ENCODE measurements at places on chromosomes 5 and 9.

DNA sequence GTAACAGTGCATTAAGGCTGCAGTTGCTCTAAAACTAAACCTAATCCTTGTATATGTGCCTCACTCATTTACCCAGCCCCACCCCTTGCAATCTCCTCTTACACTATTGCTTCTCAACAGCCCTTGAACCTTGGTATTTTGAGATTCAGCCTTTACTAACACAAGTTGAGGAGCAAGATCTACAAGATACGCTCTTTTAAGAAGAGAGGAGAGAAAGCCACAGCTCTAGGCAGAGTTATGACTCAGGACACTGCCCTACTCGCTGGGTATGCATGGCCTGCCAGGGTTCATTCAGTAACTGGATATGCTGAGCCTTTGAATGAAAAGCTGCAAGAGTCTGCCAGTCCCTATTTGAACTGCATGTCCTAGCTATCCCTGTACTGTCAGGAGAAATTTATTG is 219.5 kb downstream of the PCSK5 start:
- DNase-seq: no peak

- DNase-seq: no peak
Observed at GRCh38 chr5:37971483-37972024, 131.7 kb upstream of the GDNF start.

DNA sequence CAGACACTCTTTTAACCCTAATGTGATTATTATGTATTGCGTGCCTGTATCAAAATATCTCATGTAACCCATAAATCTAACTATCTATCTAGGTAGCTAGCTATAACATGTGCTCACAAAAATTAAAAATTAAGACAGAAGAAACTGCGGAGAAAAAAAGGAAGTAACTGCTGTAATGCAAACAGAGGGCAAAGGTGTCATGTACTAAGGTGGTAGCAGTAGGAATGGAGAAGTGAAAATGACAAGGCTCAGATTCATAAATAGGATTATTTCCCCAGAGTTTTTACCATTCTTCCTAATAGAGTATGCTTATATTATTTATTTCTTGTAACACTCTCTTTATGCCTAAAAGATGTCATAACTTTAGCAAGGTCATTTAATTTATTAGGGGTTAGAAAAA is 1527.5 kb upstream of the C9orf72 start:
- DNase-seq: no peak

DNA sequence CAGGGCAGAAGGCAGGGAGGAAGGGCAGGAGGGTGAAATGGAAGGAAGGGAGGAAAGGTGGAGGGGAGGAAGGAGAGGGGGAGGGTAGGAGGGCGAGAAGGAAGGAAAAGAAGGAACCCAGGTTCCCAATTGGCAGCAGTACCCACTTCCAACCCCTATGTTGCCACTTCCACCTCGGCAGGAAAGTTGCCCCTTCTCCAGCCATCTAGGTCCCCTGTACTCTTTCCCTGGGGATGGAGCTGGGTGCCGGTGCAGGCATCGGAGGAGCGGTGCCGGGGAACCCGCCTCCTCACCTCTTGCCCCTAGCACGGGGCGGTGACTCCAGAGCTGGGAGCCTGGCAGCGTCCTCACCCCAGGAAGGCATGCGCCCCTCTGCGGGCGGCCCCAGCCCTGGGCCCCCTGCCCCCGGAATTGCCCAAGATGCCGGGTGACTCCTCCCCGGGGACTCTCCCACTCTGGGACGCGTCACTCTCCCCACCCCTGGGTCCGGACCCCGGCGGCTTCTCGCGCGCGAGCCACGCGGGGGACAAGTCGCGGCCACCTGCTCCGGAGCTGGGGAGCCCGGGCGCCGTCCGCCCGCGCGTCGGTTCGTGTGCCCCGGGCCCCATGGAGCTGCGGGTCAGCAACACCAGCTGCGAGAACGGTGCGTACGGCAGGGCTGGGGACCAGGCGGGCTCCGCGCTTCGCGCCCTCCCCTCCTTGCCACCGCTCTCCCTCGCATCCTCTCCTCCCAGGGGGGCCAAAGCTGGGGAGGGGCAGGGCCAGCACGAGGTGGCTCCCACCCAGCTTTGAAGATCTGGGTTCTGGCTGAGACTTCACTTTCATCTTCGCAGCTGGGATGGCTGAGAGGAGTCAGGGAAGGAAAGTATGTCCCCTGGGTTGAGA is at the start of gene NIPAL4:
Gene NIPAL4 (plus strand): TSS at position 499 of the 885 bp plus-strand sequence. CDS start 108 bp downstream, at position 607.
- peak; percentile 29 for DNase-seq

- DNase-seq: no peak
Observed at GRCh38 chr5:51556833-51557232, 173.6 kb downstream of the ISL1 start.

GRCh38 chr5:170056561-170057267 is 49.0 kb upstream of the FOXI1 start:
- DNase-seq: no peak

GRCh38 chr5:53041740-53042139 is 52.6 kb downstream of the ITGA2 start:
- DNase-seq: no peak

DNA sequence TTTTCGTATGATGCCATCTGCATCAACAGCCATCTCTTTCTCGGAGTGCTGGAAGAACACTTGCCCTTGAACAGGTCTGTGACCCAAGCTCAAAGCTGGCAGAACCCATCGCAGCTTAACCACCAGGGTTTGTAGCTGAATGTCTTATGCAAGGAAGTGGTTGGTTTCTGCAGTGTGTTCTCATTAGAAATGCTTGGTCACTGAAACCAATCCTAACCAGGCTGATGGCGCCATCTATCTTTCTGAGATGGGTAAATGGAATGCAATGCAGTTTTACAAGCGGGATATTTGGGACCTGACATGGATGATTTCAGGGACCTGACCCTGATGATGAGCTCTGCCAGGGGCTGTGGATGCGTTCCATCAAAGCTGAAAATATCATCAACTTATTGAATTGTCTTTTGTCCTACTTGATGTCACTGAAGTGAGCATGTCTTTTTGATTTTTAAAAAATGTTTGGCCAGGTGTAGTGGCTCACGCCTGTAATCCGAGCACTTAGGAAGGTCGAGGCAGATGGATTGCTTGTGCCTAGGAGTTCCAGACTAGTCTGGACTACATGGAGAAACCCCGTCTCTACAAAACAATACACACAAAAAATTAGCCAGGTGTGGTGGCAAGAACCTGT is 28.7 kb downstream of the DMRT3 start:
- peak; percentile 9 for DNase-seq

DNA sequence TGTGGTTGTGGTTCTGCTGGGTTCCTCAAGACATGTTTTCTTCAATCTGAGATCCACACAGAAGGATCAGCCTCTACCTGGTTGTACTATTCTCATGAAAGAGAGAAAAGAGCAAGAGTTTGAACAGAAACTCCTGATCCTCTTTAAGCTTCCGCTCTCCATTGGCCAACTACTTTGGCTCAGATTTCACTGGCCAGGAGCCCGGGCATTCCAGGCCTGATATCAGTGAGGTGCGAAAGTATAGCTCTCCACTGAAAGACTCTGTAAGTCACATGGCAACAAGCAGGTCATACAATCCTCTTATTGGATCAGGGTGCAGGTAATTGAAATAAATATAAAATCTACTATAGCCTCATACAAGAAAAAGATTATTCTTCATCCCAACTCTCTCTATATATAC is 920.5 kb downstream of the TLE4 start:
- no peak for DNase-seq

- DNase-seq: no peak
Observed at GRCh38 chr5:33048315-33048714, 337.2 kb downstream of the NPR3 start.

GRCh38 chr5:106171708-106172107 is 1499.0 kb downstream of the EFNA5 start:
- no peak for DNase-seq

DNA sequence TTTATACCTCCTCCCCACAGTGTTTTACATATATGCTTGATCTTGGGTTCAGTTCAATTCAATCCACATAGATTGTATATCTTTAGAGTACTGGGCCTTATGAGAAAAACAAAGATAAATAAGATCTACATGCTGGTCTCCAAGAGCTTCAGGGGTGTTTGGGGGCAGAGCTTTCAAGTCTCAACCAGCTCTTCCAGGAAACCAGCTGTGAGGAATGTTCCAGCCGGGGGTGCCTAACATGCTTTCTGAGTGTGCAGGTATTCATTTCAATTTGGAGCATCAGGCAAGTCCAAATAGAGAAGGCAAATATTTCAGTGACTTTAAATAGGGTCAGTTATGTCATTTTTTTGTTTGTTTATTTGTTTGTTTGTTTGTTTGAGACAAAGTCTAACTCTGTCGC is 5.7 kb upstream of the RAPGEF1 start:
- no peak for DNase-seq

DNA sequence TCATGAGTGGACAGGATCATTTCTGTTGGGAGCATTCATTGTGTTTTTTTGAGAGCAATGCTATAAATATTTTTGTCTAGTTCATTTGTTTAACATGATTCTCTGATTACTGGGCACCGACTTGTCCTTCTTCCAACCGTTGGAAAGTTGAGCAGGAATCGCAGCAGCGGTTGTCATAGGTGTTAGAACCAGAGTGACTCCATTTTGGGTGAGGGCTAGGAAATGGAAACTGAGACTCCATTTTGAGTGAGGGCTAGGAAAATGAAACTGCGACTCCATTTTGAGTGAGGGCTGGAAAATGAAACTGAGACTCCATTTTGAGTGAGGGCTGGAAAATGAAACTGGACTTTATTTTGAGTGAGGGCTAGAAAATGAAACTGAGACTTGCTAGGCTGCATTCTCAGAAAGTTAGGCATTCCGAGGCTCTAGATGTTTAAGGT is 100.6 kb downstream of the ICE1 start:
- DNase-seq: no peak

DNA sequence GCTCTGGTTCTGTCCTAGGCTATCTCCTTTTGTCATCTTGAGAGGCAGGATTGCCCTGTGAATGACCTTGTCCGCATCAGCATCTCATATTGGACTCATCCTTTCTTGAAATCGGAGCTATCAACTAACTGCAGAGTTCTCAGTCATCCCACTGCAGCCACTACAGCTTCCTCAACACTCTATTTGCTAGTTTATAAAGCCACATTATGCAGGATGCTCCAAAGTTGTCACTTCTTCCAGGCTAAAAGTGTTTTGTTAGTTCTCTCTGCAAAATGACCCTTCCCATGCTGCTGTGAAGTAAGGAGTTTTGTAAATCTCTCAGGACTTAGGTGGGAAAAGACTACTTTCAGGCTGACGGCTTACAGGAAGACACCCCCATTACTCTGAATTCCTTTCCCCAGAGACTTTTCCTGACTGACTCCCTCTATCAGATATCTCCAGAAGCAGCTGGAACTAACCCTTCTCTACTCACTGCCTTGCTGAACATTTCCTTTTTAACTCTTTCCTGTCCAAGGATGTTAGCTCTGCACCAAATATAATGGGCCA is 257.6 kb downstream of the NFIB start:
- no peak for DNase-seq

DNA sequence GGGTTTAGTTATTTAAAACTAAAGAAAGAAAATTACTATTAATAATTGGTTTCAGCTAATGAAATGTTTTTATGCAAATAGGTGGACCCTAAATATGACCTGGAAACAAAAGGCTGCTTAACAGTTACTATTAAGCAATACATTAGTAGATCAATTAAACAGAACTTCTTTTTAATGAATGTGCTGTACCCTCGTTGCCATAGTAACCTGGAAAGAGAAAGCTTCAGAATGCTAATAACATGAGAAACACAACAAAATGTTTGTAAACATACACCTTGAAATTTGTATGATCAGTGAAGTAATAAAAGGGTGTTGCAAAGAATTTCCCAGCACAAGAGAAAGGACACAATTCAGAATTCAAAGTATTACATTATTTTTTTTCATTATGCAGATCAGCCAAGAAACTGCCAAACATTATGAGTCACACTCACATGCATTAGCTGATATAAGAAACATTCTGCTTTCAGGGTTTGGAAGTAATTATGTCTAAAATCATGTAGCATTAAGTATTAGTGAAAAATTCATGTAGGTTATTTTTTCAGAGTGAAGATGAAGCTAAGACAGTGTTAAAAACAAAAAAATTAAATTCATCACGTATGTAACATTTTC is 348.3 kb downstream of the ISL1 start:
- no peak for DNase-seq

GRCh38 chr5:36360307-36360706 is 58.6 kb upstream of the RANBP3L start:
- no peak for DNase-seq

GRCh38 chr9:91603932-91604331 is 180.3 kb upstream of the NFIL3 start:
- no peak for DNase-seq

DNA sequence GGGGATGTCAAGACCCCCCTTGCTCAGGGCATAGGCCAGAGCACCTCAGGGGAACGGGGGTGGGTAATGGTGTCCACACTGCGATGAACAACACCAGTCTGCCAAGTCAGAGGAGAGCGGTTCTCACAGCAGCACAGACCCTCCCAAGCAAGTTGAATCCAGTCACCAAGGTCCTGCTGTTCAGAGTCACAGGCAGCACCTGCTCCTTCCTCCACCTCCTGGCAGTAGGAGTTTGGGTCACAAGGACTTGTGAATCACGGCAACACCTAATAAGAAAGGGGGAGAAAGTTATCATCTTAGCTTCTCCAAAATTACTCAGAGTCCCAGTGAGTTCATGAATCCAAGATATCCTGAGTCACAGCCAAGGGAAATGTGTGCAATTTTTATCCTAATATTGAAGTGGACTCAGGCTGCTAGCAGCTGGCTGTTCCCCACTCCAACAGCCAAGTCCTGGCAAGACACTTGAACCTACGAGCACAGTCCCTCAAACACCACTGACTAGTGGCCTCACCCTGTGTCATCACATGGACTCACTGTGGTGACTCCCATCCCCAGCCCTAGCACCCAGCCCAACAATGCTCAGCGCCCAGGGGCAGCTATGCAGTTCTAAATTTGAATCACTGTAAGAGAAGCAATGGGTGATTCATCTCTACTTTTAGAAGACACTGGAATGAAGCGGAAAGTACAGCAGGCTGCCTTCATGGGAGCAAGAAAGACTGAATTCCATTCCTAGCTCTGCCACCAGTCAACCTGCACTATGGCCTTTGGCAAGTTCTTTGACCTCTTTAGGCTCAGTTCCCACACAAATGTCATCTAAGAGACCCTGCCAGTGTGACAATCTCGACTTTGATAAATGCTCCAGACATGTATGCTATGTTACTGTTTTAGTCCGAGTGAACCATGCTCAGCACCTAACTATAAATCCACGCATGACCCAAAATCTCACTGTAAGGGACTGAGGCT is 113.7 kb downstream of the KLHL3 start:
- no peak for DNase-seq

DNA sequence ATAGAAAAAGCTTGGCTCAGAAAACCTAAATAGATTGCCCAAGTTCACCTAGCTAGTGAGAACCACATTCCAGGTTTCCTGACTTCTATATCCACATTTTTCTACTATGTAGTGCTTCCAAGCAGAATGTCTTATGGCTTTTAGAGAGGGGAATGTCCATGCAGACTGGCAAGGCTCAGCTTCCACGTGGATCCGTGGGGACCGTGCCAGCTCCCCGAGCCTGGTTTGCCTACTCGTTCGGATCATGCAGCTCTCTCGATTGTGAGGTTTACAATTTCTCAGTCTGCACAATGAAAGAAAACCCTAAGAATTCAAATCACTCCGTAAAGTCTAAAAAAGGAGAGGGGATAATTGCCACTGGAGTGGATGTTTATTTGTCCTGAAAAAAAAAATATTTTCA is 256.5 kb upstream of the NR4A3 start:
- DNase-seq: no peak

- no peak for DNase-seq
Observed at GRCh38 chr9:124749781-124750180, 21.3 kb downstream of the NR6A1 start.

- no peak for DNase-seq
Observed at GRCh38 chr9:113632776-113633590, 169.5 kb downstream of the RGS3 start.

GRCh38 chr9:130051855-130052254 is 1.9 kb upstream of the GPR107 start:
- DNase-seq: no peak
